ENCODE measurements at places on chromosomes 11 and 22.

GRCh38 chr11:59285716-59286260 lies 72.9 kb upstream of the OR5AN1 start:
- no peak for DNase-seq

GRCh38 chr11:18105086-18105801 lies 638 bp downstream of the SAAL1 start:
- DNase-seq, result no peak

- DNase-seq, result no peak
Measured at GRCh38 chr11:20010156-20010850, 150.0 kb downstream of the DBX1 start.

GRCh38 chr11:14446701-14447169 lies 52.9 kb downstream of the COPB1 start:
- DNase-seq, result no peak

DNA sequence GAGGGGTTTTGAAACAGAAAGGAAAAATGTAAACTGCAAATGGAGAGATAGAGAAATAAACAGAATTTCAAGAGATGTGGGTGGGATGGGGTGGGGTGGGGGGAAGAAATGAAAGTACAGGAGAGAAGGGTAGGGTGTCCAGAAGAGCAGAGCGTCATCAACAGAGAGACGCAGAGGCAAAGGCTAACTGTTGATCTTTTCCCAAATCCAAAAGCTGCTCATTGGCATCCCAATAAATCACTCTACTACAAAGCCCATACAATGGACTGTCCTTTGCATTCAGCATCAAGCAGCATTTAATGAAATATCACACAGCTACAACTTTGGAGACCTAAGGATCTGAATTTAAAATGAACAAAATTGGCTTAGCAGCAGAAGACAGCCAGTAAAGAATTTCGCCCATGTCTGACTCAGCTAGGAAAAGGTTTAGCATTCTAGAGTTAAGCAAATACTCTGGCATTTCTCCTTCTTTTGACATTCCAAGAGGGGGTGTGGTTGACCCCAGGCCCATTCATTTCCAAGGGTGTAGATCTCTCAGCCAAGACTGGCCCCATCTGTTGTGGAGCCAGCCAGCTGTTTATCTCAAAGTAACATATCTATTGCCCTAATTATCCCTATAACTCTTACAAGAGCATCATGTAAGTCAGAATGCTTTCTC lies 1.5 kb downstream of the RAB30 start:
- DNase-seq, result peak; percentile 26

- no peak for DNase-seq
Measured at GRCh38 chr22:25628494-25628893, 64.0 kb downstream of the GRK3 start.

DNA sequence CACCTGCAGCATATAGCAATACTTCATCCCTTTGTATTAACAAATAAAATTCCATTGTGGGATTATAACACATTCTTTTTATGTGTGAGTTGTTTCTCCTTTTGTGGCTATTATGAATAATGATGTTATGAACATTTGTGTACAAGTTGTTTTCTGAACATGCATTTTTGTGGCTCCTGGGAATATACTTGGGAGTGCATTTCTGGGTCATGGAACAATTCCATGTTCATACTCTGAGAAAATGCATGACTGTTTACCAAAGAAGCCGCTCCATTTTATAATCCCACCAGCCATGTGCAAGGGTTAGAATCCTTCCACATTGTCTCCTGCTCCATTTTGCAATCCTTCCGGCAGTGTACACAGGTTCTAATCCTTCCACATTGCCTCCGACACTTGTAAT lies 713.8 kb downstream of the TBC1D22A start:
- no peak for DNase-seq

- no peak for DNase-seq
Measured at GRCh38 chr11:63884196-63884932, 32.6 kb downstream of the RCOR2 start.

- DNase-seq, result no peak
Measured at GRCh38 chr11:71060391-71060791, 192.0 kb downstream of the SHANK2 start.

DNA sequence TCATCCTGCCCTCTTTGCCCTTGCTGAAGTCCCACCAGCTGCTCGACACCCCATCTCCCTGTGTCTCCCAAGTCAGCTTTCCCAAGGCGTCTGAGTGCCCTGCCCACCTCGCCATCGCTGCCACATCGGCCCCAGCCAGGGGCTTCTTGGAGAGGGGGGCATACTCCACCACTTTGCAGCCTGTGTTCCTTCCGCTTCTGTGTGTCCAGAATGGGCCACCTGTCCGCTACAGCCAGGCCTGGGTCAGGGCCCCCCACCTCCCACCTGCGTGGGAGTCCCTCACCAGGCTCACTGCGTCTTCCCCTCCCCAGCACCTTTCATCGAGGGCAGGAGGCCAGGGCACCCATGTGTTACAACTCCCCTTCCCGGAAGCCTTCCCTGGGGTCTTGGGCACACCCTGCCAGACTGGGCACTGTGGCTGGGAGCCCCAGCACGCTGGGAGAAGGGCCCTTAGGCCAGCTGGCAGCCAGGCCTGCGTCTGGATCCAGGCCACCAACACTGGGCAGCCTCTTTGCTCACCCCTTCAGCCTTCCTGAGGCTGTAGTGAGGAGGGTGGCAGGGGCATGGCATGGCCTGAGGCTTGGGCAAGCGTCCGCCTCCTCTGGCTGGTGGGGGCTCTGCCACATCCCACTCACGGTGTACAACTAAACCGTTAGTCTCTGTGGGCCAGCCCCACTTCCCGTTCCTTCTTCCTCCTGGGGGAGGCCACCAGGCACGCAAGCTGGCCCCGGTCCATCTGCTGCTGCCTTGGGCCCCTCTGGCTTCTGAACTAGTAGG lies 13.4 kb downstream of the CPT1A start:
- DNase-seq, result no peak

GRCh38 chr11:35367491-35367890 lies 51.9 kb downstream of the SLC1A2 start:
- no peak for DNase-seq

GRCh38 chr11:7973011-7973410 lies 7.8 kb upstream of the NLRP10 start:
- DNase-seq, result no peak

DNA sequence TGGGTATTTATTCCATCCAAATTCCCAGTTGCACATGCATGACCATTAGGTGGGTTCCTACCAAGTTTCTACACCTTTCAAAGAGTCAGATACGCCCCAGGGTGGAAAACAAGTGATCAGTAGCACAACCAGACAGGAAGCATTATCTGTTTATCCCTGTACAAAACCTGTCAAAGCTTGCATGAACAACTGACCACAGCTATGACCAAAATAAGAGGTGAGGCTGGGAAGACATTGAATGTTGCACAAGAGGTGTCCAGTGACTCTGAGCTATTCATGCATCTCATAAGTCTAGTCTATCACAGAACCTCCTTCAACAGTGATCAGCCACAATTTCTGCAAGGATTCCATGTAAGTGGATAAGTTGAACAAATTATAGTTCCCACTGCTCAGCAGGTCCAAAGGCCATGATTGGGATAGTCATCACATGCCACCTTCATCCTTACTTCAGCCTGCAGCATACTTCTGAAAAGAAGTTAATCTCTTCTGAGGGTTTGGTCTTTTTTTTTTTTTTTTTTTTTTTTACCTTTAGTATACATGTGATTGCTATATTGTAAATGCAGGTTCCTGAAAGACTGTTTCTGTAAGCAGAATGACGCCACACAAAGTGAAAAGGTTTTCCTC lies 28.0 kb upstream of the TMEM45B start:
- DNase-seq, result no peak

DNA sequence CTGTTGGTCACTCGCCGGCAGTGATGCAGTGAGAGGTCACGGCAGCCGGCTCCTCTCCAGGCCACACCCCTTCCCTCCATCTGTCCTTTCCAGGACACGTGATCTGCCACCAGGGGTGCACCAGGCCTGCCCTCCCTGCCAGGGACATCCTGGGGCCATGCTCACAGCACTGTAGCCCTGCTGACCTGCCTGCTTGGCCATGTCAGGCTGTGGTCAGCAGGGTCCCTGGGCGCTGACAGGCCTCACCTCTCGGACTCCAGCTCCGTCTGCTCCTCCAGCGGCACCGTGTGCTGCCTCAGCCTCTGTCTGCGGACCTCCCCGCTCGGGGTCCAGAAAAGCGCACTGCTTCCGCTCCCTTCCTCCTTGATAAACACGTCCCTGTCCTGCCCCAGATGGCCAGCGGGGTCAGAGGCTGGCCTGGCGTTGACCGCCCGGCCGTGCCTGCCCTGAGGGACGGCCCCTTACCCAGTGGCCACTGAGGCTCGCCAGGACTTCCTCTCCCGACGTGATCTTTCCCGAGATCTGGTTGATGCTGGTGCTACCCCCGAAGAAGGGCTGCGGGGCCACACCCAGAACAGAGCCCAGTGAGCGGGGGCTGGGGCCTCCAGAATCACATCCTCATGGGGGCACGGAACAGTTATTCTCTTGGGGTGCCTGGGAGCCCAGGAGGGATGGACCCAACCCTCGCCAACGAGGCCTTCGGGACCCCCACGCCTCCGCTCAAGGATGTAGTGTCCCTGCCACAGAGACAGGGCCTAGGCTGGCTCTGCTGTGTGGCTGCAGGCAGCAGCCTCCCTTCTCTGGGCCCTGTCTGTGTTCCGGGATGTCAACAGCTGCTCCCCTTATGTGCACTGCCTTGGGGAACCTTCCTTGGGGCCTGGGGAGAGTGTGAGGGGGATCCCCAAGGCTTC lies 36.3 kb upstream of the CARS1 start:
- DNase-seq, result no peak

GRCh38 chr11:119712459-119713358 lies 16.3 kb downstream of the NECTIN1 start:
- DNase-seq, result no peak

GRCh38 chr11:100730266-100730665 lies 43.2 kb downstream of the ARHGAP42 start:
- DNase-seq, result no peak

GRCh38 chr22:42994276-42994916 lies 20.6 kb downstream of the PACSIN2 start:
- no peak for DNase-seq

- DNase-seq, result no peak
Measured at GRCh38 chr11:134500621-134501020, 88.6 kb upstream of the B3GAT1 start.

GRCh38 chr11:57742087-57742452 lies 779 bp downstream of the SELENOH start:
- no peak for DNase-seq

GRCh38 chr11:105073456-105074165 lies 28.5 kb upstream of the CARD16 start:
- no peak for DNase-seq

GRCh38 chr11:46285173-46285572 lies 7.7 kb downstream of the CREB3L1 start:
- DNase-seq, result no peak

GRCh38 chr11:116835791-116836631 lies 1.4 kb downstream of the APOA1 start:
- DNase-seq, result peak; percentile 76

All from neuronal stem cell (in vitro differentiated cells).